ENCODE measurements at places on chromosomes 12 and 14.

DNA sequence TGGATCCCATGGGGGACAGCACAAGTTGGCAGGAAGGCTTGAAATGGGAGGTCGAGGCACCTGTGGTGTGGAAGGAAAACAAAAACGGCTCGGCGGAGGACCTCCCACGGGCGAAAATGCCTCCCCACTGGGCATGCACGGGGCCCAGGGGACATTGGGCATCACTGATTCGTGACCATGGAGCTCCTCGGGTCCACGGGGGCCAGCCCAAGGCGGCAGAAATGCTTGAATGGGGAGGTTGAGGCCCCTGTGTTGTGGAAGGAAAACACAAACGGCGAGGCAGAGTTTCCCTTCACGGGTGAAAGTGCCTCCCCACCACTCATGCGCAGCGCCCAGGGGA, 376.0 kb downstream of the ALG10 start:
- no peak for DNase-seq

DNA sequence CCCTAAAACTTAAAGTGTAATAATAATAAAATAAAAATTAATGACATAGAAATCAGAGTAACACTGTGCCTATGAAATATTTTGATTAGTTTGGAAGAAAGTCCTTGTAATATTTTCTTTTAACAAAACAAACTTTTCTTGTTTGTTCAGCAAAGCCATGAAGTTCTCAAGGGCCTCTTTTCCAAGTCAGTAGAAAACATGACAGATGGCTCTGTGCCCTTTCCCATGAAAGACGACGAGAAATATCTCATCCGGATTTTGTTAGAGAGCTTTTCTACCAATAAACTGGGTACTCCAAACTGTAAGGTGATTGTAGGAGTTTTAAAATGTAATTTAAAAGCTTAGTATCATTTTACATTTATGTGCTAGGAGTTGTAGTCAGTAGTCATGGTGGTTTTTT, 54.5 kb upstream of the ASPG start:
- DNase-seq = no peak

DNA sequence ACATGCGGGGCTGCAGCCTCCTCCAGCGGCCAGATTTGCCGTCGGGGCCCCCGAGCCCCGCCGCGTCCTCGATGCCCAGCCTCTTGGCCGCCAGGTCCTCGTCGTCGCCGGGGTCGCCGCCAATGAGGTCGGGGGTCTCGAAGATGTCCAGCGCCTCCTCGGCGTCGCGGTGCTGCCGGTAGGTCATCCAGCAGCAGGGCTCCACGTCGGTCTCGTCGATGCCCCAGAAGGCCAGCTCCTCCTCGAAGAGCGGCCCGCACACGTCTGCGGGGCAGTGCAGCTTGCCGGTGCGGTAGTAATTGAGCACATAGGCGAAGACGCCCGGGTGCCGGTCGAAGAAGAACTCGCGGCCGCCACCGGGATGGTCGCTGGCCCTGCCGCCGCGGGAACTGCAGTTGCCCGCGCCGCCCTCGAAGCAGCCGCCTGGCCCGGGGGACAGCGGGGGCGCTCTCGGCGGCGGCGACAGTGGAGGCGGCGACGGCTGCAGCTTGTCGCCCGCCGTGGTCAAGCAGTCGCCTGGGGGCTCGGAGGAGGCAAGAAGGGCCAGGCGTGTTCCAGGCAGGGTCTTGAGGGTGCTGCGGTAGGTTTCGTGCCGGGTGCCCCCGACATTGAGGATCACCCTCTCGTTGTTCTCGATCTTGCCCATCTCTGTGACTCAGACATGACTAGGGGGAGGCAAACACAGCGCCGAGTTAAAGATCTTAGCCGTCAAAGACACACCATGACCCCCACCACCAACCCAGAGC, 2.1 kb downstream of the KCNC2 start:
- DNase-seq = no peak

GRCh38 chr12:69906411-69907216, 81.6 kb downstream of the MYRFL start:
- no peak for DNase-seq

GRCh38 chr12:109196332-109196731, 79.9 kb downstream of the ACACB start:
- no peak for DNase-seq

DNA sequence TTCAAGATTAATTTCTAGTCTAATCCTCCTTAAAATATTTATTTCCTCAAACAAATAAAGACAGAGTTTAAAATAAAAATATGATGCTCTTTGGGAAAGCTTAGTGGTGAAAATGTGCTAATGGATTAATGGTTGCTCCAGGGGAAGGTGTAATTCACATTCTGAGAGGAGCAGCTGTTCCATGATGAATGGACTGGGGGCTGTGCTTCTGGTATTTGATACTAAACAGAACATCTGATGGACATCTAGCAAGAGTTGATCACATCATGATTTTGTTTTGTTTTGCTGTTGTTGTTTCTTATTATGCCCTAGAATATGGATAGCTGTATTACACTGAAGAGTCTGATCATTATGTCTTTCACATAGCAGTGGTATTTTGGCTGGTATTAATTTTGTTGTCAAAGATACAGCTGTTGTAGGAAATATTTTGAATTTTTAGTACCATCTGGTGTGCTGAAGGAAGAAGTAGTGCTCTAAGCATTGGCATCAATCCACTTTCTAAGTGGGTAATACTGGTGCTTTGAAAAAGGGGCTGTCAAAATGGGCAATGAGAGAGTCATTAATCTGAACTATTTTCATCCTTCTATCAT, 296.4 kb downstream of the ADAMTS20 start:
- DNase-seq = no peak

GRCh38 chr12:32454866-32455265, 55.5 kb downstream of the FGD4 start:
- no peak for DNase-seq

GRCh38 chr12:88658009-88658408, 77.7 kb upstream of the KITLG start:
- DNase-seq = no peak

GRCh38 chr14:79660053-79660939, 551.0 kb downstream of the DIO2 start:
- DNase-seq = no peak

- DNase-seq = no peak
These were observed 1.7 kb upstream of the PUS1 start for GRCh38 chr12:131927110-131928079.

DNA sequence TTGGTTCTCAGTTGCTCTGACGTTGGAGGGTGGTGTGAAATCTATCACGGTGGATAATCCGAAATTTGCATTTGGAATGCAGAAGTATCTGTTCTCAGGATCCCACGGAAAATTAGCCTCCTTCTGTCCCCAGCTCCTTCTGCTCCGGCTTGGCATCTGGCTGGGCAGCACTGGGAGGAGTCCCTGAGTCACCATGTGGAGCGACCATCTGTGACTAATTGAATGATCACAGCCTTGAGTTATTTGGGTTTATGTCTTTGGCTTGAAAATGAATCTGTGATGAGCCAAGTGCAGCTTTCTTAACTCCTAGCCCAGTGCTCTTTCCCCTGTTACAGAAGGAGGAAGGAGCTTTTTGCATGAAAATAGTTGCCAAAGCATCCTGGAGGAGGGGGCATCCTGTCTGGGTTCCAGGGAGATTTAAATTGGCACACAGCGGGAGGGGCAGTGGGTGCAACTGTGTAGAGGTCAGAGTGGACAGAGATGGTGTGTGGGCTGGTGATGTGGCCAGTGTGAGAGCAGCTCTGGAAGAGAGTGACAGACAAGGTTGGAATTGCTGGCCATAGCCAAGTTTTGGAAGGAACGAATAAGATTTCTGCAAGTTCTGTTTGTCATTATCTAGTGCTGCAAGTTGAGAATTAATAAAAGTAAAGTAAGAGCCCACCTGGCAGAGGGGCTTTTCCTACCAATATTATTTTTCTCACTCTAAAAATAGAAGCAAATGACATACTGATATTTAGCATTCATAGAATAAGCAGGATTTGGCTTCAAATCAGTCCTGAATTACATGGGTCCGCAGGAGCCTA, 74.4 kb downstream of the SLC24A4 start:
- no peak for DNase-seq

DNA sequence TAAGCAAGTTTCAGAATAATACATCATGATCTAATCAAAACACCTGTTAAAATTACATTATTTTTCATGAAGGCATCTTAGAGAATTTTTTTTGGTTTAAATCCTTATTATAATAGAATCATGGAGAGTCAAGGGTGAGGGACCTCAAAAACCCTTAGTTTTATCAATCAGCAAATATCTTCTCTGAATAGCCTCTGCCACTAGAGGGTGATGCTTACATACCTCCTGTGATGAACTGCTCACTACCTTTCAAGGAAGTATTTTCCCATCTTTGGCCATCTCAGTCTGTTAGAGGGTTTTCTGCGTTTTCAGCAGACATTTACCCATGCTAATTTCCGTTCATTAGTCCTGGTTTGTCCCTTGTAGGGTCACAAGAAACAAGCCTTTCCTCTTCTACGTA, 200.2 kb downstream of the TRHDE start:
- DNase-seq = no peak

DNA sequence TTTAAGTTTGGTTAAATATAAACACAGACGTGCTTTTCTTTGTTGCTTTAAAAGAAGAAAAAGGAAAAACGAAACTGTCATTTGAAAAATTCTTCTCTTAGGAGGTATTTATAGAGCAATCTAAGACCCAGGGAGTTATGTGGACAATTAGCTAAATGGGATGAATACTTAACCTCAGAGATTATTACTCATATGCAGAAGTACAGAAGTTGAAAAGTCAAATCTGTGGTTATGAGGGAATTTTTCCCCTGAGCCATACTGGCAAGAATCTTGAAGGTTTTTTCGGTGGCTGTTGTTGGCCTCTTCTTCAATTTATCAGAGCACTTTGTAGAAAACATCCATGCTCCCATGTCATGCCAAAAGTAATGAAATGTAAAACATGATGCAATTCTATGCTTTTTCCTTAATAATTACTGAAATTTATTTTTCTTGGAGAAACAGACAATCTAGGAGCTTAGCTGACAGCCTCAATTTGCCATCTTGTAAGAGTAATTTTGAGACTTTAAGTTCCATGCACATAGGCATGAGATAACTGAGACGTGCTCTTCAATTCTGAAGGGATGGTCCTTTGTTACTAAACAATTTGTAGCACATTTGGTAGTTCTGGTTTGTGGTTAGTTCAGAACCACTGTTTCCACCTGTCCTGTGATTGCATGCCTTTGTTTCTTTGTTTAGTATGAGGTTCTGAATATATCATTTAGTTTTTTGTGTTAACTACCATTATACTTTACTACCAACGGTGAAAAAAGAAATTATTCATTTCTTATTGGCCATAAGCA, 126.6 kb downstream of the BCAT1 start:
- no peak for DNase-seq

DNA sequence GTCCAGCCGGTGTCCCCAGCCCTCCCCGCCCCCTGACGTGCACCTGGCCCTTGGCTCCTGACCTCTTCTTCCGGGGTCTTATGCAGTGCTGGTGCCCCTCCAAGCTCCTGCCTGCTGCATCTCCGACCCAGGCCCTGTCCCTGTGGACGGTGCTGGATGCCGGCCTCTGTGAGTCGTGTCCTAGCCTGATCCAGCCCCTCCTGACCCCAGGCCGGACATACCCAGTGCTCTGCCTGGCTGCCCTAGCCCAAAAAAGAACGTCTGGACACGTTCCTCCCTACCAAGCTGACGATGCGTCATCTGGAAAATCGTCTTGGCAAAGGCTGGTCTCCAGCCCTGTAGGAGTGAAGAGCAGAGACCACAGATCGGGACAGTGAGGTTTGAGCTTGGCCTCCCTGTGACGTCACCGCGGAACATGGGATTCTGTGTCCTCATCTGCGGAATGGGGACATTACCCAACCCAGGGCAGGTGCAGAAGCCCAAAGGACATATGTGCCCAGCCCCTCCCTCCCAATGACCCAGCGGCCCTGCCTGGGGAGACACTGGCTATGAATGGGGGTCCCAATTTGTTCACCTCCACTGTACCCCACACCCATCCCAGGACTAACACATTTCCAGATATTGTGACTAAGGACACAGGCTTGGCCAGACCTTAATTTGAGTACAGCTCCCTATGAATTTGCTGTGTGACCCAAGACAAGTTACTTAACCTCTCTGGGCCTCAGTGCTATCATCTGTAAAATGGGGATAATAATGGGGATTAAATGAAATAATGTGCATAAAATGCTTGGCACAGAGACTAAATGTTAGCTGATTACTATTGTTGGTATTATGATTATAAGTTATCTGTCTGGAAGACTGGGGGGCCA, 51.0 kb upstream of the BCL11B start:
- DNase-seq = no peak

DNA sequence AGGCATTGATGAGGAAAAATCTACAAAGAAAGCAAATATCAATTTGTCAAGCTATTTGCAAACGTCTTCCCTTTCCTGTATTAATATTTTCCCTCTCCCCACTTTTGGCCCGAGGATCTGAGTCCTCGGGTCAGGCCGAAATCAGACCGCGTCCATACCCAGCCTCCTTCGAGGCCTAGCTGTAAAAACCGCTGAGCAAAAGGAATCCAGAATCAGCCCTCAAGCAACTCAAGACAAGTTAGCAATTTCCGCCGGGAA, 353 bp upstream of the MAPK1IP1L start:
- DNase-seq = no peak
